ENCODE measurements at places on chromosomes 3 and 15.

DNA sequence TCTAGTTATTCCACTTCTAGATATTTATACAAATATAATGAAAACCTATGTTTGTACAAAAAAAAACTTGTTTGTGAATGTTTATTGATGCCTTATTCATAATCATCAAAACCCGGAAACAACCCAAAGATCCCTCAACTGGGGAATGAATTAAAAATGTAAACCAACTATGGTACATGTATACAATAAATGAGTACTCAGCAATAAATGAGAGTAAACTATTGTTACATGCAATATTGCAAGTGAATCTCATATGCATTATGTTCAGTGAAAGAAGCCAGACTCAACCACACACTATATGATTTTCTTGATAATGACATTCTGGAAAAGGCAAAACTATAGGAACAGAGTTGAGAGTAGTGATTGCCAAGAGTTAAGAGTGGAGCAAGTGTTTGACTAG, 12.3 kb downstream of the ZNF860 start:
- DNase-seq: no peak

- no peak for DNase-seq
Observed at GRCh38 chr15:71444866-71445590, 329.8 kb downstream of the THSD4 start.

DNA sequence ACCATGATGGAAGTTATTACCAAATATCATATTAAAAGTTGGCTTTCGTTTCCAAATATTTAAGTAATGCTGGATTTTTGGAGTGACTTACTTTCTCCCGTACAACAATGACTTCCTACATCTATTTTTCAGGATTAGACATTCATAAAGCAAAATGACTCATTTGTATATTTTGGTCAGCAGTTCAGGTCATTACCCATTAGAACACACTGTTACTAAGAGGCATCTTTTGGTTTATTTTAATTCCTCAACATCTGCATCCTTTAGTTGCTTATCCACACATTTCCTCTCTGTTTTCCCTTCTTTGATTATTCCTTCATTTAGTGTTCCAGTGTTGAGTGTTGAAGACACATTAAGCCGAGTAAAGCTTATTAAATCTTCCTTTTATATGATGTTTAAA, 348.2 kb downstream of the NAALADL2 start:
- no peak for DNase-seq

DNA sequence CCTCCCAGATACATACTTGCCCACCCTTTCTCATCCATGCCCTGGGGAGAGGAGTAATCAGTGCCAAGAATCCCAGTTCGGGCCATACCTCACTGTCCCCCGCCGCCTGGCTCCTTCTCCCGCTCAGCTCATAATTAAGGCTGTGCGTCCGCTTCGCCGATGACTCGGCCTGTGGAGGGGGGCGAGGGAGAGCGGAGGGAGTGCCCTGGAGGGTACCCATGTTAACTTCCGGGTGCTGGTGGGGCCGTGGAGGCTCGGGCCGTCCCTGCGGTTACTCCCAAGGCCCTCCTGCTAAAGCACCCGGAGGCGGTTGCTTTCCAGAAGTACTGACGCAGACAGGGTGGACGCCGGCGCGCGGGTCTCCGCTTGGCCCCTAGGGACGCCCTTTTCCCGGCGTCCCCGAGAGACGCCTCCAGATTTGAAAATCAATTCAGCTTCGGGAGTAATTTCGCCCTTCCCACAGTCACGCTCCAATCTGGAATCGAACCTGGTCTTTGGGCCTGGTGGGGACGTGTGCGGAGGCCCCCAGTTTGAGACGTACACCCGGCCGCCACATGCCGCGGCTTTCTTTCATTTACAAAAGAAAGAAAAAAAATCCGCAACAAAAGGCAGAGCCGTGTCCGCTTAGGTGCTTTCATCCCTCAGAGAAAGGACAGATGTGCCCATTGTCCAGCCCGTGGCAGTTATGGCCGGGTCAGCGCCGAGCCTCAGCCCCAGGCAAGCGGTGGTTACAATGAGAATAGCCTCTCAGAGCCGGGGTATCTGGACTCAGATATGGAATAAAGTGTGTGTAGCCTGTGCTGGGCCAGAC, 1.0 kb upstream of the ONECUT1 start:
- no peak for DNase-seq

GRCh38 chr3:60669636-60670035, 581.6 kb downstream of the FHIT start:
- no peak for DNase-seq

GRCh38 chr3:63034101-63034500, 158.9 kb upstream of the CADPS start:
- no peak for DNase-seq

DNA sequence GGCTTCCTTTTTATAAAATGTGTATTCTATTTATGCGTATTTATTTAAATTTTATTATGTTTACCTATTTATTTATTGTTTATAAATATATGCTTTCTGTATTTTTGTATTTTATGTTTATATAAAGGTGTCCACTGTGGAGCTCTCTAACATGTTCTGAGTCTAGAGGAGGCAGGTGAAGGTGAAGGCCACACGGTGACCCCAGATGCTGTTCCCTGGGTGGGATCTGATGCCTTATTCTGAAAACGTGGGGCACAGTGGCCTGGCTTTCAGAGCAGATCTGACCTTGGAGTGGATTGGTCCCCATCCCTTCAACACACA, 104.7 kb upstream of the SLC7A14 start:
- no peak for DNase-seq

DNA sequence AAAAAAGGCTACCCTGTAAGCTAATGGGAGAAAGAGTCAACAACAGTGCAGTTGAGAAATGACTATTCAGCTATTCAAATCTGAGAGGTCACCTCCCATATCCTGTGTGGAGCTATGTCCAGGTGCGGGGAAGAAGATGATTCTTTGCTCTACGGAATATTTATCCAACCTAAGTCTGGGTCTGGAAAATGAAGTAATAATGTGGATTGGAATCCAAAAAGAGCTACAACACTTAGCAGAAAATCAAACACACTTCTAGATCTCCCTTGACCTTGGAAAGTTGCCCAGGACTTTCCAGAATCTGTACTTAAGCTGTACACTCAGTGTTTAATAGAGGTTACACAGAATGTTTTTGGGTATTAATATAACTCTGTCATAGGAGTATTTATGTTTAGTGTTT, 251.9 kb downstream of the NAALADL2 start:
- DNase-seq: no peak

- no peak for DNase-seq
Observed at GRCh38 chr3:30475038-30475808, 131.2 kb upstream of the TGFBR2 start.

GRCh38 chr3:8400911-8401310, 100.7 kb upstream of the LMCD1 start:
- DNase-seq: no peak

- no peak for DNase-seq
Observed at GRCh38 chr15:91885714-91886270, 32.3 kb downstream of the SLCO3A1 start.

DNA sequence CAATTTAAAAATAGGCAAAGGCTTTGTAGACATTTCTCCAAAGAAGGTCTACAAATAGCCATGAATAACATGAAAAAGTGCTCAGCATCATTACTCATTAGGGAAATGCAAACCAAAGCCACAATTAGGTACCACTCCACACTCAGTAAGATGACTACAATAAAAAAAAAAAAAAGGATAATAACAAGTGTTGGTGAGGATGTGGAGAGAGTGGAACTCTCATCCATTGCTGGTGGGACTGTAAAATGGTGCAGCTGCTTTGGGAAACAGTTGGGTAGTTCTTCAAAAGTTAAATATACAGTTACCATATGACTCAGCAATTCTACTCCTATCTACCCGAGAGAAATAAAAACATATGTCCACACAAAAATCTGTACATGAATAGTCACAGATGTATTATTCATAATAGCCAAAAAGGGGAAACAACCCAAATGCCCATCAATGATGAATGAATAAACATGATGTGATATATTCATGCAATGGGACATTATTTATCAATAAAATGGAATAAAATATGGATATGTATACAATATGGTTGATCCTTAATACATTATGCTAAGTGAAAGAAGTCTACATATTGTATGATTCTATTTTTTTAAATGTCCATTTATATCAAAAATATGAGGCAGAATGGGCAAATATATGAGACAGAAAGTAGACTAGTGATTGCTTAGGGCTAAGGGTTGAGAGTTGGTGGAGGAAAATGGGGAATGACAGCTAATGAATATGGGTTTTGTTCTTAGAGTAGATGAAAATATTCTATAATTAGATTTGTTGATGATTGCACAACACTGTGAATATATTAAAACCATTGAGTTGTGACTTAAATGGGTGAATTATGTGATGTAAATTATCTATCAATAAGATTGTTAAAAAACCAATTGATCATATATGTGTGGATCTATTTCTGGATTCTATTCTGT, 66.1 kb upstream of the SMAD3 start:
- no peak for DNase-seq

GRCh38 chr15:41790756-41791546, 16.7 kb downstream of the MAPKBP1 start:
- DNase-seq: peak; percentile 53

DNA sequence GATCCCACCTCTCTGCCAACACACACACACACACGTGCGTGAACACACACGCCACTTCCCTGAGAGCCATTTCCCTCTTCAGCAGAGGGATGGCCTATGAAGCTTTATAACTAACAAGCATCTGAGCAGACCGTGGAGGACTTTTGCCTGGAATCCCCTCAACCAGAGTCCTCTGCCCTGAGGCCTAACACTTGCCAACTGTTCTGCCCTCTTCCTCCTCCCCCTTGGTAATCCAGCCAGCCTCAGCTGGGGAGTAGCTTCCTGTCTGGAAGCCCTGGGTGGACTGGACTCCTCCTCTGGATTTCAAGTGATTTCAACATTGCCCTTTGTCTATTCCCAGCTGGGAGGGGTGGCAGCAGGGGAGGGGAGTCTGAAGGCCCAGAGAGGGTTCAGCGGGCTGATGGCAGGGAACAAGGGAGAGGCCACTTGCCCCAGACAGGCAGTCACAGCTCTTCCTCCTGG, 68.4 kb upstream of the HACD2 start:
- no peak for DNase-seq

GRCh38 chr15:69275933-69276560, 22.7 kb upstream of the PAQR5 start:
- DNase-seq: no peak

DNA sequence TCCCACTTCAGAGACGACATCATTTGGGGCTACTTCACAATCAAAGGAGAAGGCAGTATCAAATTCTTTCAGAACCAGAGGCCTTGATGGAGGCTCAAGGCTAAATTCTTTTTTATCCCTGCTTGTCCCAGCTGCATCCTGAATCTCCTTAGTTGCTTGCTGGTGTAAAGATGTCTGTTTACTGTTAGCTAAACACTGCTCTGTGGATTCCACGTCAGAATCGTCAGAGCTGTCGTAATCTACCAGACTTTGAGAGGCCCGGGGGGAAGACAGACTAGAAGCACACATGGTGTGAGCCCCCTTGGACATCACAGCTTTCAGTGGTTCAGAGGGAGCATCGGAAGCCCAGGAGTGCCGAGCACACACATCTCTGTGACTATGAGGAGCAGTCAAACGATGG, 32.6 kb downstream of the LINS1 start:
- DNase-seq: no peak

DNA sequence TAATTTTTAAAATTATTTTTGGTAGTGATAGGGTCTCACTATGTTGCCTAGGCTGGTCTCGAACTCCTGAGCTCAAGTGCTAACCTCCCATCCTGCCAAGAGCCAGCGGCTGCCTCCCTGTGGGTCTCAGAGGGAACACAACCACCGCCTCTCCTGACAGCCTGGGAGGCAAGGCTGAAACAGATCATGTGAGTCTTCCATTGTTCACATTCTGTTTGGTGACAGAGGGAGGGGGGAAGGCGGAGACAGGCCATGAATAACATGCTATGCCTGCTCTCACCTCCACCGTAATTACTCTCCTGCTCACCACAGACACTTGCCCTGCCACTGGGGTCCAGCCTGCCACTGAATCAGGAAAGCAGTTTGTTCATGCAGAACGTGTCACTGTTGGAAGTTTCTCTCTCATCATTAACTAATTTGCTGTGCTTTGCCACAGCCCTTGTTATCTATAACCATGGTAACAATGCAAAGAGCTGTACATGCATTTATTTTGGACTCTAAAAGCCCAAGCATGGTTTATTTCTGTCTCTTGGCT, 78.4 kb upstream of the RASGRF1 start:
- peak; percentile 46 for DNase-seq

GRCh38 chr15:95733931-95734330, 596.6 kb upstream of the NR2F2 start:
- DNase-seq: no peak

- DNase-seq: no peak
Observed at GRCh38 chr3:30873671-30874070, 20.8 kb downstream of the GADL1 start.

DNA sequence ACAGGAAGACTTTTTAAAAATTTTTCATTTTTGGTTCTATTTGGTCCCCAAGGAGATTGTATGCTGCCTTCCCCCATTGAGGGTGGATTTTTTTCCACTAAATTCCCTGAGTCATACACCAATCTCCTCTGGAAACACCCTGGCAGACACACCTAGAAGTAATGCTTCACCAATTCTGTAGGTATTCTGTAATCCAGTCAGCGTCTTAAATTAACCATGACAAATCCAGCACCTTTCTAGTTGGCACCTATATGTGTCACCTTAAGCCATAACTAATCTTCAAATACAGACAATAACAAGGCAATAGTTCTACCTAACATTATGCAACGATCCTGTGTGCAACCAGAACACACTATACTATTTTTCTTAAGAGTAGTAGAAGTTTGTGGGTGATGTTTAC, 459.1 kb upstream of the NDN start:
- DNase-seq: no peak

DNA sequence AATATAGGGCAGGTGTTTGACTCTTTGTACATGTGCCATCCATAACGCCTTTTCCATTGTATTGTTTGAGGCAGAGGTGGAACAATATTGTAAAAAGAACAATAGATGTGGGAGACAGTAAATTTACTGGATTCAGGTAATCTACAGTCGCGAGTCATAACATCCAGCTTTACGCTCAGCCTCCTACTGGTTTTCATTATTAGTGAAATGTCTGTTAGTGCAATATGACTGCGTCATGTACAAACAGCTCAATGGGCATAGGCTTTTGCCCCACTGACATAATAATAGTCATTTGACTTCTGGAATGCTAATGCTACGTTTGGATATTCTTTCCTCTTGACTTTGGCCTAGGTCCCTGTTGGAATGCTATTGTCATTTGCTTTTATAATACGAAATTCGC, 9.5 kb downstream of the CACNA2D3 start:
- no peak for DNase-seq

DNA sequence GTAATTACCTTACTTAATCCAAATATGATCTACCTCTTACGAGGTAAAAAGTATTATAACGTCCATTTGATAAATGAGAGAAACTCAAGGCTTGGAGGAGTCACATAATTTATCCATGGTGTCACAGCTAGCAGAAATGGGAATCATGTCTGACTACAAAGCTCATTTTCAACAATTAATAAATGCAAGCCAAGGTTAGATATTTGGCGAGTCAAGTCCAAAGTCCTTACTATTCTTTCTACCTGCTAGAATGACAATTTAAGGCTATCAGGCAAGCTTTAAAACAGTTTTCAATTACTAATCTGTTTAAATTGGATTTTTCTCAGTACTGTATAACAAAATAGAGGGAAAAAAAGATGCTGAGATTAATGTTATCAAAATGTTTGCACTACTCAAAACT, 68.6 kb downstream of the DLG1 start:
- DNase-seq: no peak

- DNase-seq: peak; percentile 96
Observed at GRCh38 chr15:75029378-75030022, 6.1 kb downstream of the PPCDC start.

Data from erythroblast (primary cell).